A549 treated with AZD2906 at 1 μM for 4 hours (cell line): ENCODE measurements at places on chromosomes 12 and 14. TPM values are rescaled to one million over a fixed set of nuclear protein-coding genes. Genes with fewer than 3 reads are reported as not detected.

SLC25A47 gene
- not detected in 5 replicates for total RNA-seq

DBX2 gene
- not detected in 5 replicates for total RNA-seq

TUBA1A gene
- total RNA-seq, result 195 to 252 TPM (median 234 TPM) in 5 replicates

CFAP54 gene
- 0.98 to 1.5 TPM (median 1.1 TPM) in 5 replicates for total RNA-seq

EML1 gene
- total RNA-seq, result 29.0 to 37.7 TPM (median 33.4 TPM) in 5 replicates

TBX3 gene
- total RNA-seq, result 44.8 to 54.4 TPM (median 51.9 TPM) in 5 replicates

SLC2A14 gene
- 0.78 to 1.1 TPM (median 0.93 TPM) in 5 replicates for total RNA-seq

PSMC1 gene
- 206 to 359 TPM (median 211 TPM) in 5 replicates for total RNA-seq

TMPRSS12 gene
- total RNA-seq, result not detected in 5 replicates

FGD4 gene
- total RNA-seq, result 16.1 to 26.5 TPM (median 20.6 TPM) in 5 replicates

CBLN3 gene
- total RNA-seq, result 1.0 to 1.7 TPM (median 1.3 TPM) in 5 replicates
